ENCODE measurements at places on chromosomes 16 and 17.

DNA sequence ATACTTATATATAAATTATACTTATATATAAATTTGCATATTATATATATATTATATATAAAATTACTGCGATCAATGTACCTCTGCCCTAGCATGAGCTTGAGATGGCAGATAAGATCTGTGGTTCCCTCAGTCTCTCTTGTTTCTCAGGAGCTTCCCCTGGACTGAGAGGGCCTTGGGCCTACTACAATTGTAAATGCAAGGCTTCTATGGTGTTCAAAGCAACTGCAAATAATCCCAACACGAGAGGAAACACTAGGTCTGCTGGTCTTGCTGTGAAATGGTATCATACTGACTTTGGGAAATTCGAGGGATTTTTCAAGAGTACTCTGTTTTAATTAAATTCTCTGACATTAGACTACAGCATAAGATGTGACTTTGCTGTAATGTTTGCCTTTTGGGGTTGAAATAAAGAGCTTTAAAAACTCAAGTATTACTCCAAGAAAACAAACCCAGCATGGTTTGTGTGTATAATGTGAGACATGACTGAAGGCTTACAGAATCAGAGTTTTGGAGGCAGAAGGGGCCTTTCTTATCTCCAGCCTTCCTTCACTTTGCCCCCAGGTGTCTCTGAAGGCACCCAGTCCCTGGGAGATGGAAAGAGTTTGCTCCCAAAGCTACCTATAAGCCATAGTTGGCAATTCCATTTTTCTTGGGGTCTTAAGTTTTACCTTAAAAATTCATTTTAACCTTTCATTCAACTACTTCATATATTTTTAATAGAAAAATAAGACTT is 24.2 kb downstream of the ACSM1 start:
- DNase-seq = no peak

- DNase-seq = no peak
Observed at GRCh38 chr17:80099291-80100034, 1.9 kb upstream of the GAA start.

DNA sequence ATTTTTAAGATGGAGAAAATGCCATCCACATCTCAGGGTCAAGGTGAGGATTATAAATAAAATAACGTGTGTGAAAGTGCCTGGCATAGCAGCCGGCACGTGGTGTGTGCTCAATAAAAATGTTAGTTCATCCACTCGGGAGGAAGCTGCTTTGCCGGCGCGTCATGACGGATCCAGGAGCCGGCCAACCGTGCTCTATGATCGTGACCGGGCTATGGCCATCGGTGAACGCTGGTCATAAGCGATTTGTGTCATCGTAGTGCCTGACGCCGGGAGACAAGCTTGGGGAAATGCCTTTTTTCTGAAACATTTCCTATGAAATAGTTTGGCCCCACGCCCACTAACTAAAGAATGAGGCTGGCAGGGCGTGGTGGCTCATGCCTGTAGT is 74.0 kb downstream of the CMC2 start:
- DNase-seq = no peak

- no peak for DNase-seq
Observed at GRCh38 chr16:64900517-64900916, 221.3 kb downstream of the CDH11 start.

DNA sequence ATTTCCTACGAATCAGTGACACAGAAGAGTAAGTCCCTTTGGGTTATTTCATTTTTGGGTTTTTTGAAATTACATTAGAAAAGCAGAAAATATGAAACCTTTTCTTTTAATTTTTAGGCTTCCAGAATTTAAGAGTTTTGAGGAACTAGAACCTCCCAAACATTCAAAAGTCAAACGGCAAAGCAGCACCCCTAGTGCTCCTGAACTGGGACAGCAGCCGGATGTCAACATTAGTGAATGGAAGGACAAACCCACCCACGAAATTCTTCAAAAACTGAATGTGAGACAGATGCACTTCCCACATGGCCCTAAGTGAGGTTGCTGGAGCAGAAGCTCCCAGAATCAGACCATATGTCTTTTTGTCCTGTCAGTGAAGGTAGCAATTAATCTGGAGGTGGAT is 199.4 kb downstream of the PHKB start:
- DNase-seq = no peak

GRCh38 chr17:80891397-80892018 is 100.1 kb upstream of the CHMP6 start:
- DNase-seq = peak; percentile 70

DNA sequence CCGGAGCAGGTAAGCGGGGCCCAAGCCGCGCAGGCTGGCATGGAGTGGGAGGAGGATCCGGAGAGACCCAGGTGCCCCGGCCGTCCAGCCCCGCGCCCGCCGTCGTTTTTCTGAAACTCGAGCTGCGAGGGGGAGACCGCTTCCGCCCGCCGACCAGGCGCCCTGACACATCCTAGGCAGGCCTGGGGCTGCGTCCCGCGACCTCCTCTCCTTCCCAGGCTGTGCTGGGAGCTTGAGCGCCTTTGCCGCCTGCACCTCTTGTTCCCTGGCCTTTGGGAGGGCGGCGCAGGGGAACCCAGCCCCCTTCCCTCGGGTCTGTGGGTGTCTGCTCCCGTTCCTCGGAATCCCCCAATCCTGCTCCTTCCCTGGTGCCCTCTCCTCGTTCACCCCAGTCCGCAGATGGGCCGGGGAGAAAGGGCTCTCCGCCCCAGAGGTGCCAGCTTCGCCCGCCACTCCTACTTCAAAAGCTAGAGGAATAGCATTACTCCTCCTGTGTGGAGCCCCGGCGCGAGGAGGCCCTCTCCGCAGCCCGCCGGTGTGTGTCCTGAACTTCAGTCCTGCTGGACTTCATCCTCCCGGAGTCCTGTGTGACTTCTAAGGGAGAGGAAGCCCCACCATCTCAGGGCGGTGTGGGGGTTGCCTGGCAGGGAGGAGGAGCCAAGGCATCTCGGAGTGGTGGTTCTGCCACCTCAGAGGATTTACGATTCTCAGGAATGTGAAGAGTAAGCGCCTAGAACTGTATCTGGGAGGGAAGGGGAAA is 1.0 kb downstream of the NHERF1 start:
- DNase-seq = no peak

DNA sequence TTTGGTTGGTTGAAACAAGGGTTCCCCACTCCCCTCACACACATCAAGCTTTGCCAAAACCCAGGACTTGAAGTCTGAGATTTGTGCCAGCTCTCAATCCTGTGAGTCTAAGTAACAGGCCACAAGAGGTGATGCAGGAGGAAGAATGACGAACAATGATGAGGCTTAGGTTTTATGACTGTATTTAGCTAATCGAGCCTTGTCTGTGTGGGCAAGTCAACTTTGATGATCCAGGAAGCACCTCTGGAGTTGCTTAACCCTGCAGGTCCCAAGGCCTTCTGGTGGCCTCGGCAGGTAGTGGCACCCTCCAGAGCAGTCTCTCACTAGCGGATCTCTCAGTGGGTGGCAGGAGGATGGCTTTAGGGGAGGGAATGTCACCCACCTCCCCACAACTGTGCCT is 28.7 kb downstream of the CDK5RAP3 start:
- no peak for DNase-seq

GRCh38 chr17:32684087-32684958 is 192.6 kb downstream of the MYO1D start:
- no peak for DNase-seq

GRCh38 chr17:17080181-17080631 is 37.9 kb downstream of the MPRIP start:
- DNase-seq = no peak

- no peak for DNase-seq
Observed at GRCh38 chr16:2025251-2025650, 1.5 kb upstream of the NHERF2 start.

- DNase-seq = no peak
Observed at GRCh38 chr17:66527335-66527734, 224.9 kb downstream of the PRKCA start.

DNA sequence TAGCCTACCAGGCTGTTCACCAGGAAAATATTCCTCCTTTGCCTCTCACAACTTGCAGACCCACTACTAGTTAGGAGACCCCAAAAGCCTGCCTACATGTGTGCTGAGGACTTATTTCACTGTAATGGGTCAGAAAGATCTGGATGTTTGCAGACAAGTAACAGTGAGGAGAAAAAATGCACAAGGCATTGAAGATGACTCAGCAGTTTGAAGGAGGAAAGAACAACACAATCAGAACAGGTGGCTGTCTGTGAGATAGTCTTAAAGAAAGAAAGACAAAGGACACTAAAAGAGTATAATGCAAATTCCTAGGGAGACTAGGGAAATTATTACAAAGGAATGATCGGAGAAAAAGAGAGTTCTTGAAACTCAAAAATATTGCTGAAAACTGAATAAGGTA is 69.0 kb downstream of the ANKFN1 start:
- no peak for DNase-seq

DNA sequence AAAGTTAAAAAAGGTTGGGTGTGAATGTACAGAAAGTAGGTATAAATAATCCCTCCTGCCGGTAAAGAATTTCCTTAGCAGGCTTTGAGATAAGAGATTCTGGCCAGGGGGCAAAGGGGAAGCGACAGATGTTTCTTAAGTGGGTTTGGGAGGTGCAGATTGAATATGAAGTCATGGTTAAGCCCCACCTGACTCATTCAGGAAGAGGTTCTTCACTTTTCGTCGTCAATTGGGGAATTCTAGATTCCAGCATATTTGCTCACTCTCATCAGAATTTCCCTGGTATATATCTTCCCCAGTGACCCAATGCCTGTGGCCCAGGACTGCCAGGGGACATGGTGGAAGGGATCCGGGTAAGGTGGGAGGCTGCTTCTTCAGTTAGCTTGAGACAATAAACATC is 127.8 kb downstream of the CPPED1 start:
- no peak for DNase-seq

- DNase-seq = no peak
Observed at GRCh38 chr16:49886554-49887094, 30.7 kb upstream of the ZNF423 start.

DNA sequence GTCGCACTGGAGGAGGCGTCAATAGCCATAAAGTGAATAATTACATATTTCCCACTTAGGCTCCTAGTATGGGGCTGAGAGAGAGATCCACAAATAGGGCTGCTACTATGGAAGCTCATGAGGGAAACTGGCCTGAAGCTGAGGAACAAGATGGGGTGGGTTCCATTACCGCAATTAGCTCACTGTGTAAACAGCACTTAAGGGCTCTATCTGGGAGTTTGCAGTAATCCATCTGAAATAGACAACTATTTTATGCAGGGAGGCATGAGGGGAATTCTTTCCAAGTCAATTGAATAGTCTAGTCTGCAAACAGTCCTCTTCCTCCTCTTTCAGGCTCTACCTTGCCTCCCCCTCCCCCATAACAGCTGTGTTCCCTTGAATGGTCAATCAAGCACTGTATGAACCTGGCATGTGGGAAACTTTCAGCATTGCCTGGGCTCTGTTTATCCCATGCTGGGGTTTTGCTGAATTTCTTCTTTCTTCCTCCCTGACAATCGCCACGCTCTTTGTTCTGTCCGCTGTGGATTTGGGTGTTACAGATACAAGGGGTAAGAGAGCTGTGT is 56.1 kb upstream of the MAF start:
- no peak for DNase-seq

- no peak for DNase-seq
Observed at GRCh38 chr17:37488009-37488604, 1.6 kb upstream of the DUSP14 start.

DNA sequence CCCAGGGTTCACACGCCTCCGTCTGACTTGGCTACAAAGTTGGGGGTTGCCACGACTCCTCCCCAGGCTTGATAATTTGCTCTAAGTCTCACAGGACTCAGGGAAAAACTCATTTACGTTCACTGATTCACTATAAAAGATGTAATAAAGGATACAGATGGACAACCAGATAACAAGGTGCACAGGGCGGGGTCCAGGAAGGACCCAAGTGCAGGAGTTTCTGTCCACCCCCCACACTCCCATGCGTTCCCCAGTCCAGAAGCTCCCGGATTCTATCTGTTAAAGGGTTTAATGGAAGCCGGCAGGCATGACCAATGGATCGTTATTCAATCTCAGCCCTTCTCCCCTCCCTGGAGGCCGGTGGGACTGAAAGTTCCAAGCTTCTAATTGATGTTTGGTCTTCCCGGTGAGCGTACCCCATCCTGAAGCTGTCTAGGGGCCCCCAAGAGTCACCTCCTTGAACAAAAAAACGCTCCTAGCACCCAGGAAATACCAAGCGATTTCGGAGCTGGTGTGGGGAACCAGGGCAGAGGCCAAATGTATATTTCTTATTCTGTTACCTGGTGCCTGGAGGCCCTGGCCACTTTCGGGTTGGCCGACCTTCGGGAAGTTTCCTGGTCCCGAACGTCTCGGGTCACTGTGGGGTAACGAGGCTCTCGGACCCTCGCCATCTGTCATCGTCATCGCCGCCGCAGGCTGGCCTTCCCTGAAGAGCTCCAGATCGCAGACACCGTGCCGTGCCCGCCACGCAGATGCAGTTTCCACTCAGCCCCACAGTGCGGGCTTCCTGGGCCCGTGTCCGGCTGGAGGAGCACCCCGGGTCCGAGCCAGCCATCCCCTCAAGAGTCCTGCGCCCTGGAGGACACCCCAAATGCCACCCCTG is 13.5 kb upstream of the METRNL start:
- DNase-seq = no peak
